SW 1271 (cell line): ENCODE measurements at places on chromosomes 13 and 19.

DNA sequence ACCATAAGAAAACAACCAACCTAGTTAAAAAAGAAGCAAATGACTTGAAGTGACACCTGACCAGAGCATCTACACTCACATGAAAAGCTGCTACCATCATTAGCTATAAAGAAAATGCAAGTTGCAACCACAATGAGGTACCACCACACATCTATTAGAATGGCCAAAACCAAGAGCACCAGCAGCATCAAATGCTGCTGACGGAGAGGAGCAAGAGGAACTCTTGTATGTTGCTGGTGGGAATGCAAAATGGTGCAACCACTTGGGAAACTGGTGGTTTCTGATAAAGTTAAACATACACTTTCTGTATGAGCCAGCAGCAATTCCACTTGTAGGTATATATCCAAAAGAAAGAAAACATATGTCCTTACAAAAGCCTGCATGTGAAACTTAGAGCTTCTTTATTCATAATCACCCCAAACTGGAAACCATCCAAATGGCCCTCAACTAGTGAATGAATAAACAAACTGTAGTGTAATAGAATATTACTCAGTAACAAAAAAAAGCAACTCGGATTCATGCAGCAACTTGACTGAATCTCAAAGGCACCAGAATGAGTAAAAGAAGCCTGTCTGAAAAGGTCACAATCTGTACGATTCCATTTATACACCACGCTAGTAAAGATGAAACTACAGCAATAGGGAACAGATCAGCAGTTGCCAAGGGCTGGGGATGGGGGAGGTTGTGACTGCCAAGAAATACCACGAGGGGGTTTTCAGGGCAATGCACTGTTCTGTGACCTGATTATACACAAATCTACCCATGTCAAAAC lies 60.9 kb upstream of the RANBP3 start:
- DNase-seq, result no peak

GRCh38 chr19:40813182-40813581 lies 14.2 kb downstream of the EGLN2 start:
- DNase-seq, result no peak

- no peak for DNase-seq
Observed at GRCh38 chr13:48770372-48770771, 116.6 kb downstream of the CYSLTR2 start.

DNA sequence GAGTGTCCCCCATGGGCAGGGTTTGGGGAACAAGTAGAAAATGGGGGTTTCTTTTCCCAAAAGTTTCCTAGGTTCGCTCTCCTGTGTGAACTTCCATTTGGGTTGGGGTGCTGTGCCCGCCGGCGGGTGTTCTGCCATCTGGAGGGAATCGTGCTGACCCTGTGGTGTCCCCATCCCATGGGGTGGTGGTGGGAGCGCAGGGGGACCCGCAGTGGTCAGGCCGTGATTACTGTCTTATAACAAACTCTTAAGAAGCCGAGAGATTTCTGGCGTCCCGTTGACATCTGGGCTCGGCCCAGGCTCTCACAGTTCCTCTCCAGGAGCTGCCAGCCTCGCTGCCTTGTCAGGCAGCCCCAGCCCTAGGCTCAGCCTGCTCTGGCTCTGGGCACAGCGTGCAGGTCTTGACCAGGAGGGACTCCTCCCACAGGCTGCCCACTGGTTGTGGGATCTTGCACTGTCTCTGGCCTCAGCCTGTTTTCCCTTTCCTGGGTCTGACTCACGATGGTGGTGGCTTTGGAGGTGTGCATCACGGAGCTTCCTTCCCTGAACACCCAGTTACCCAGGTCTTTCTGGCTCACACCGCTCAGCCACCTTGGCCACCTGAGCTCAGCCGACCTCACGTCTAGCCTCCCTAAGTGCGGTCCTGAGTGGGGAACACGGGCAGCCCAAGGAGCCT lies 34.5 kb downstream of the PLEKHJ1 start:
- no peak for DNase-seq

DNA sequence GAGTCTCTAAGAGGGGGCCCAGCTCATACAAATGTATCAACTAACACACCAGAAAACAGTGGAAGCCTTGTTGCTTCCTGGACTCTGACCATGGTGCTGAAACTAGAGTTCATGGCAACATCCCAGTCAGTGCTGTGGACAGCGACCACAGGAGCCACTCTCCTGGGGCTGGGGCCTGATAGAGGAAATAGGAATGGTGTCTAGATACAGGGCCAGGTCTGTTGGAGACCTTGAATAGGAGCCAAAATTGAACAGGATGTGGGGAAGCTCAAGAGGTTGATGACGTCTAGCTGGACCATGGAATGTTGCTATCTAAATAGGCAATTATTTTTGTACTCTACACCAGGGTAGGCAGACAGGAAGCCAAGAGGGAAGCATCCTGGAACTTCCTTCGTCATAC lies 21.7 kb downstream of the LILRB4 start:
- no peak for DNase-seq

DNA sequence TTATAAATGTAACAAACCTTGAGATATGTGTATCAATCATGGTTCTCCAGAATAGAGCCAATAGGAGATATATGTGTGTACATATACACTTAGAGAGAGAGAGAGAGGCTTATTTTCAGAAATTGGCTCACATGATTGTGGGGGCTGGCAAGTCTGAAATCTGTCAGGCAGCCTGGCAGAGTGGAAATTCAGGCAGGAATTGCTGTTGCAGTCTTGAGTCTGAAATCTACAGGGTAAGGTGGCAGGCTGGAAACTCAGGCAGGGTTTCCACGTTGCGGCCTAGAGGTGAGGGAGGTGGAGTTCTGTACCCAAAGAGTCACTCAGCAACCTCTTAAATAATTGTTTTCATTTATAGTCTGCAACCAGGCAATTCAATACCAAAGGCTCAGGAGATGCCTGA lies 218.4 kb downstream of the B3GLCT start:
- no peak for DNase-seq

DNA sequence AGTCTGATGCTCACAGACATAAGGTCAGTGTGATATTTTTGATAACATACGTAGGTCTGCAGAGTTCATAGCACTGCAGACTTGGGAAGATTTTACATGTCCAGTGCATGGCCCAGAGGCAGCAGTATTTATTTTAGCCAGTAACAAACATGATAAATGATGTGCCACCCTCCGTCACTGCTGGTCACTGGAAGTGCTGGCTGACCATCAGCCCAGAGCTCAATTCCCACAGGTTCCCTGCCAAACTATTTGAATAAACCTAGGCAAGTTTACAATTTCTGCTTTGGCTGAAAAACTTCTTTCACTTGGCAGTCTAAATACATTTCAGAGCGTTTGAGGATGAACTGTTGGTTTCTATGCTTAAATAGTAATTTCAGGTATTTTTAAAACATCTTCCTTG lies 135.5 kb upstream of the EDNRB start:
- DNase-seq, result no peak

DNA sequence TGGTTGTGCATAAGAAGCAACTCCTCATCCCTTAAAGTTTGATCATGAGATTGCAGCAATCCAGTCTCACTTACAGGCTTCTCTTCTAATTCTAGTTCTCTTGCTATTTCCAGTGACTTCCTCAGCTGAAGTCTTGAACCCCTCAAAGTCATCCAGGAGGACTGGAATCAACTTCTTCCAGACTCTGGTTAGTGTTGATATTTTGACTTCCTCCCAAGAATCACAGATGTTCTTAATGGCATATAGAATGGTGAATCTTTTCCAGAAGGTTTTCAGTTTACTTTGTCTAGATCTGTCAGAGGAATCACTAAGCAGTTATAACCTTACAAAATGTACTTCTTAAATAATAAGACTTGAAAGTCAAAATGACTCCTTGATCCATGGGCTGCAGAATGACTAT lies 81.3 kb upstream of the UBL3 start:
- DNase-seq, result no peak

DNA sequence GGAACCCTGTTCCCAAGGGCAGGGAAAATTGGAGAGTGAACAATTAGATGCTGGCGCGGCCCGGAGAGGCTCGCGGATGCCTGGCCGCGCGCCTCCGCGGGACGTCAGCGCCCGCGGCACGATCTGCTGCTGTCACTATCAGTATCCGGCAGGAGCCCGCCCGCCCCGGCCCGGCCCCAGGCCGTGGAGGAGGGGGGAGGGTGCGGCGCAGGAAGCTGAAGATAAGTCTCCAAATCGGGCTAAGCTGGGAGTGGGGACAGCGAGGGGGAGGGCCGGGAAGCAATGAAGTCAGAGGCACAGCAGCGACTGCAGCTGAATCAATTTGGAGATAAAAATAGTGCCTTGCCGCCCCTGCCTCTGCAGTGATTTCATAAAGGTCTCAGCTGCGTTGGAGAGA lies 441.5 kb upstream of the KLF12 start:
- no peak for DNase-seq

GRCh38 chr13:40228990-40229389 lies 437.5 kb downstream of the FOXO1 start:
- no peak for DNase-seq

- DNase-seq, result peak; percentile 74
Observed at GRCh38 chr19:13842291-13843103, 34.4 kb upstream of the NANOS3 start.

DNA sequence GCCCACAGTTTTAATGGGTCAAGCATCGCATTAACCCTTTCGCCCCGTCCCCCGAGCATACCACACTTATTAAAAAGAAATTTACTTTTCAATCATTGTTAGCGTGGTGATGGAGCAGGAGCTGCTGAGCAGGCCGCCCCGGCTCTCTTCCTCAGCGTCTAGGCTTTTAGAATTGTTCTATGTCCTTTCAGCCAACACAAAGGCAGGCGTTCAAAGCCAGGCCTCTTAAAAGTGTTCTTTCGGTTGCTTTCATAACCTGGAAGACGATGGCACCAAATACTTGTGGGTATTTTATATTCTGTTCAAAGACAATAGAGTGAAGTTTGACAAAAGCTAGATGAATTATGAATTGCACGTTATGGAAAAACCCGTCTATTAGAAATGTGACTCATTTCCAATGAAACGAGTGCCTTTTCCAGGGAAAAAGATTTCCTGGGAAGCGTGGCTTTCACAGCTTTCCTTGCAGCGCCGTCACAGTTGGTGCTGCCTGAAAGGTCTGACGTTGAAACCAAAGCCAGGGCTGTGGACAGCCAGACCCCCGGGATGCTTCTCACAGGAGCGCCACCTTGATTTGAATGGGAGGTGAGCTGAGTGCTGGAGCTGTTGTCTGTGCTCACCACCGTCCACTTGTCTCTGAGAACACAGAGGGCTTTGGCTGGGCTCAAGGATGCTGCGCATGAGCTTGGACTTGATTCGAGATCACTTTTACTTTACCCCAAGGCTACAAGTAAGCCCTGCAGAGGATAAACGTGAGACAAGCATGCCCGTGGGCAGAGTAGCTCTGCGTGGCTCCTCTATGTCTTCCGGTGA lies 78.8 kb downstream of the SOX1 start:
- DNase-seq, result no peak

DNA sequence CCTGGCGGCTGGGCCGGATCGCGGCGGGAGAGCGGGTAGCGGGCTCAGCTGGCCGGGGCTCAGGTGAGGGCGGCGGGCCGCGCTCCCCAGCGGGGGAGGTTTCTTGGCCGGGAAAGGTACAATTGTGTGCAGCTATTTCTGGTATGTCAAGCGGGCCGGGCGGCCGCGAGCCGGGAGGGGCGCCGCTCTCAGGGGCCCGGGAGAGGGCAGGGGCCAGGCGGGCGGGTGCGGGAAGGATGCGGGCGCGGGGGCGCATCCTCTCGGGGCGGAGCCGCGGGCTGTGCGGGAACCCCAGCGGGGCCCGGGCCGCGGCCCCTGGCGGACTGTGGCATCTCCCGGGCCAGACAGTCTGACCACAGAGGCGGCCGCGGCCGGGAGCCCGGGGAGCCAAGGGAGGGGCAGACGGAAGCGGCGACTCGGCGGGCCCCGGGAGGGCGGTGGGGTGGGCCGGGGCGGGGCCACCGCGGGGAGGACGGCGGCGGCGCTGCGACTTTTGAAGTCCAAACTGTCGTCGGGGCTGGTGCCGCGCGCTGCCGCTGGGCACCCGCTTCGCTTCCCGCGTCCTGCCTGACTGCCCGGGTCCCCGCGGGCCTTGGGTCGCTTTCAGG lies at the start of gene LMO7:
Gene LMO7 (plus strand): TSS at position 503 of the 608 bp plus-strand sequence. CDS start 328 bp downstream, outside the sequence.
- peak; percentile 62 for DNase-seq

- no peak for DNase-seq
Observed at GRCh38 chr13:28220166-28220565, 81.8 kb downstream of the PAN3 start.

DNA sequence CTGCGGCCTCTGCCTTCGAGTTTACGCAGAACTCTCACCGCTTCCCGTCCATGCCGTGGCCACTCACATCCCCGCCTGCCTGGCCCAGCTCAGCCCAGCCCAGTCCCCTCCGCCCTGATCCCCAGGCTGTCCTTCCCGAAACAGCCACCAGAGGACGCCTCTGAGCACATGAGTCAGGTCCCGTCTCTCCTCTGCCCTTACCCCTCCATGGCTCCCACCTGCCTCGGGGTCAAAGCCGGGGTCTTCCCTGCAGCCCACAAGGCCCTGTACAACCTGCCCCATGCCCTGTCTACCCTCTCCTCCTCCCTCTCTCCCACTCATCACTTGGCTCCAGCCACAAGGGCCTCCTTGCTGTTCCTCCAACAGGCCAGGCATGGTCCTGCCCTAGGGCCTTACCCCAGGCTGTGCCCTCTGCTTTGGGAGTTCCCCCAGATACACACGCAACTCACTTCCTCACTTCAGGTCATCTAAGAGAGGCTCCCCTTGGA lies 8.1 kb upstream of the SEMA6B start:
- no peak for DNase-seq

DNA sequence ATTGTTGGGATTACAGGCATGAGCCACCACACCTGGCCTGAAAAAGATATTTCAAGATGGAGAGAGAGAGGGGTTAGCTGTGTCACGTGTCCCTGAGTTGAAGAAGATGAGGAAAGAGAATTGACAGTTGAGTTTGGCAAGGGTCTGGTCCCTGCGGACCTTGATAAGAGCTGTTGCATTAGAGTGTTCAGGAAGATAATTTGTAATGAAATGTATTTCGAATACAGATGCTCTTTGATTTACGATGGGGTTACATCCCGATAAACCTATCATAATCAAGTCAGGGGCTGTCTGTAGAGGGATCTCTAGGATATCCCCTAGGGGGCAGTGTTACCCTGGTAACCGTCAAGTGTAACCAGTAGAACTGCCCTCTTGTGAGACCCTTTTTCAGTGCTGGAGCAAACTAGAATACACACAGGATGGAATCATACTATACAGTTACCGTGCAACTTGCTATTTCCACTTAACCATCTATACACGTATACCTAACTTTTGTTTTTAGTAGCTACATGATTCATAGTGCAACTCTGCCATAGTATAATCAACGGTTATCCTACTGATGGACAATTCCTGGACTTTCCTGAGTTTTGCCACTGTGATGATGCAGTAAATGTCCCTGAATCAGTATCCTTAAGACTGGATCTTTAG lies 1.5 kb upstream of the ELOF1 start:
- peak; percentile 63 for DNase-seq

GRCh38 chr13:76663592-76664335 lies 222.4 kb downstream of the KCTD12 start:
- DNase-seq, result no peak

GRCh38 chr13:111011899-111012298 lies 97.0 kb upstream of the ANKRD10 start:
- no peak for DNase-seq

DNA sequence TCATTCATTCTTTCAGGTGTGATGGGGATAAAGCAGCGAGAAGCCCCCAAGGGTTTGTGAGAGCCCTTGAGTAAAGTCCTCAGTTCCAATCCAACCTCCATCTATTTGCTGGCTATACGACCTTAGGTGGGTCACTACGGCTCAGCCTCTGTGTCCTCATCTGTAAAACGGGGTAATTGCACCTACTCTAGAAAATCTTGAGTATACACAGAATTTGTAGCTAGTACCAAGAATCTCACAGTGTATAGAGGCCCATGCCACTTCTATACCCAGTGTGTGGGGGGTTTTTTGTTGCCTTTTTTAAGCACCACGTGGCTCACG lies 406 bp upstream of the DNMT1 start:
- DNase-seq, result no peak
